Kidney capillary endothelial cell (primary cell): ENCODE measurements at places on chromosomes 16 and 17.

DNA sequence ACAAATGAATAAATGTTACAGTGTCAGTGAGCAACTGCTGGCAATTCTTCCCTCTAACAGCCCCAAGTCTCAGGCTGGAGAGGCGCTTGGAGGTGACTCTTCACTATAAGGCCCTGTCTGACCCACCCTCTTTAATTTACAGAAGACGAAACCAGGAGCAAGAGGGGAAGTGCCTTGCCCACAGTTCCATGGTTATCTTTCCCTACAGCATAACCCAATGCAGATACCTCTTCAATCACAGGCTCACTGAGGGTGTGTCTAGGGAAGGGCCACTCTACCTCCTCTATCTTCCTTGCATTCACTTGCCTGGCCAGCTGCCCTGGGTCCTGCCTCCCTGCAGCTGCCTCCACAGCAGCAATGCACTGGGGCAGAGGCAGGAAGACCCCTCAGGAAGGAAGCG lies 9.6 kb upstream of the N4BP1 start:
- no peak for DNase-seq

DNA sequence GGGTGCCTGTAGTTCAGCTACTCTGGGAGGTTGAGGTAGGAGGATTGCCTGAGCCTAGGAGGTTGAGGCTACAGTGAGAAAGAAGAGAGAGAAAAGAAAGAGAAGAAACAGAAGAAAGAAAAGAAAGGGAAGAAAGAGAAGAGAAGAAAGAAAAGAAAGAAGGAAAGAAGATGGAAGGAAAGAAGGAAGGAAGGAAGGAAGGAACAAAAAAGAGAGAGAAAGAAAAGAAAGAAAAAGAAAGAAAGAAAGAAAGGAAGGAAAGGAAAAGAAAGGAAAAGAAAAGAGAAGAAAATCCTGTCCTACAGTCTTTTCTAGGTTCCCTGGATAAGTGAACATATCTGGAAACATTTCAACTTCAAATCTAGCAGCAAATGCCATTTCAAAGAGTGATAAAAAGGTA lies 29.6 kb upstream of the PHLPP2 start:
- DNase-seq, result no peak

GRCh38 chr16:84277244-84277823 lies 17.3 kb upstream of the WFDC1 start:
- peak; percentile 59 for DNase-seq

GRCh38 chr16:88596483-88596882 lies 26.3 kb downstream of the ZC3H18 start:
- DNase-seq, result no peak

DNA sequence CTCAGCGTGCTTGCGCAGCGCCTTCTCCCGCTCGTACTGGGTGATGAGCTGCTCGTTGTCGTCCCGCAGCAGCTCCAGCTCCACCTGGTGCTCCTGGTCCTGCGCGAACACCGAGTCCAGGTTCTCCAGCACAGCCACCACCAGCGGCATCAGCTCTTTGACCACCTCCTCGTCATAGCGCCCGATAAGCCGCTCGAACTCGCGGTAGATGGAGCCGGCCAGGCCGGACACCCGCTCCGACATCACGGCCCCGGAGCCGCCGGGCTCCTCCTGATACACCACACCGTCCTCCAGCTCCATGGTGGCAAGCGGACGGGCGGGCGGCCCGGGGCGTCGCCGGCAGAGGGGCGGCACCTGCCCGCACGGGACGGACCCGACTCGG lies 320 bp downstream of the SPAG9 start:
- no peak for DNase-seq

GRCh38 chr16:6926762-6927161 lies 405.9 kb upstream of the RBFOX1 start:
- DNase-seq, result no peak

- peak; percentile 75 for DNase-seq
These were observed 1.4 kb downstream of the CENPX start for GRCh38 chr17:82021107-82021899.

DNA sequence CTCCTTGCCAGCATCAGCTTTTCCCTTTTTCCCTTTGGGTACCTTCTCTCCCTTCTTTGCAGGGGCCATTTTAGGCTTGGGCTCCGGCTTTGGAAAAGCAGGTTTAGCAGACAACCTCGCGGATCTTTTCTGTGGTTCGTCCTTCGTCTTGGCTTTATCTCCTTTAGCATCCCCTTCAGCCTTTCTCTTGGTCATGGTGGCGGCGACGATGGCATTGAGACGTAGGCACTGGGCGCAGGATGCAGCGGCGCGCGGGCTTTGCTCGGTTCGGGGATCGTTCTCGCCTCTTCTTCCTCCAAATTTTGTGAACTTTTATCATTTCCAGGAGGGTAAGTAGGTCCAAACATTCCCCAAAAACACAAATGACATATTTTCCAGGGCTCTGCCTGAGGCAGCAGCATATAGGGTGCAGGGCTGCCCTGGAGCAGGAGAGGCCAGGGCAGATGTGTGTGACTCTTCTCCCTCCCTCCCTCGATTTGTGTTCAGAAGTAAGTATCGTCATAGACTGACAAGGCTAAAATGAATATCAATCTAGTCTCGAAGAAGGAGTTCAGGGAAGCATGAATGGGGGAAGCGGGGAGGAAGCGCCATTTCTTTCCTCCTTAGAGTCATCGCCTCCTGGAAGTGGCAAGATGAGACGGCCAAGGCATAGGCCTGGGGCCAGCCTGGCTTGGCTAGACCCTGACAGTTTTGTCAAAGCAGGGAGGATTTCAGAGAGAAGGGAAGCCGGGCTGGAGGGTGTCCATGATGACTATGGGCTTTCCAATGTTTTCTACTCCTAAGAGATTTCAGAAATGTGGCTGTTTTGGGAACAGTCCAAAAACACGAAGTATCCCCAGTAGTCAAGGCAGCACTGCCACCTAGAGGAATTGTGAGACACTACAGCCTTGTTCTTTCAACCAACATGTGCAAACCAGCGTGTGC lies 13.2 kb downstream of the CHCT1 start:
- DNase-seq, result peak; percentile 78

DNA sequence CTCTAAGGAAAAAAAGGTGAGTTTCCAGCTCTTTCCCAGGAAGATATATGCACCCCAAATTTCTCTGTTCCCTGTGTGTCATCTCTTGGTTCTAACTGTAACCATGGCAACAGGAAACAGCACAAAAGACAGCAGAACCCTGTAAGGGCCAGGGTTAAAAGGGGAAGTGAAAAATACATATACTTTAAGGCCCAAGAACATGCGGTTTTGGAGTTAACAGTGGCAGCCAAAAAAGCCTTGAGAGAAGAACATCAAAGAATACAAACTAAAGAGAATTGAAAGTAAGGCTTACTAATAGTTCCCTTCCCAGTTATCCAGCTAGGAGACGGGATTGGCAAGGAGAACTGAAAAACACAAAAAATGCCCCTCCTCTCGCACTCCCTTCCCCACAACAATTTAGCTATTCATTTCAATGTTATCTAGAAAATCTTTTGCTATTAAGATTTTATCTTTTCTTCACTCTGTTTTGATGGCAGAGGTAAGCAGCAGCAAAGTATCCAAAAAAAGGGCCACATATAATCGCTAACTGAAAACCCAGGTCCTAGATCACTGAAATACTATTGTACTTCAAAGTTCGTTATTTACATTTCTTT lies 1.5 kb downstream of the SPOP start:
- DNase-seq, result peak; percentile 19

DNA sequence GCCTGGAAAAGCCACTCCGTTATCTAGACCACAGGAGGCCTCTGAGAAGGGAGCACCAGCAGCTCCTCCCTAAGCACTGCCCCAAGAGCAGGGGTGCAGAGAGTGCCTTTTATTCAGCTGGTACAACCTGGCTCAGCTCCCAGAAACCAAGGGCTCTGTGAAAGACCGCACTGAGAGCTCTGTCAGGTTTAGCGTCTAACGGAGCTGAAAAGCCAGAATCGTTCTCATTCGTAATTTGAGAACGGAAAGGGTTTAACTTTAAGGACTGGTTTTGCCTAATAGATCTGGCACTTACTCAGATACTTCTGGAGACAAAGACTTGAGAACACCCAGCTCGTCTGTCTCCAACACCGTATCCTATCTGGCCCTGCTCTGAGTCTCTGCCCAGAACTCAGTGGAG lies 13.5 kb downstream of the MPG start:
- DNase-seq, result no peak

DNA sequence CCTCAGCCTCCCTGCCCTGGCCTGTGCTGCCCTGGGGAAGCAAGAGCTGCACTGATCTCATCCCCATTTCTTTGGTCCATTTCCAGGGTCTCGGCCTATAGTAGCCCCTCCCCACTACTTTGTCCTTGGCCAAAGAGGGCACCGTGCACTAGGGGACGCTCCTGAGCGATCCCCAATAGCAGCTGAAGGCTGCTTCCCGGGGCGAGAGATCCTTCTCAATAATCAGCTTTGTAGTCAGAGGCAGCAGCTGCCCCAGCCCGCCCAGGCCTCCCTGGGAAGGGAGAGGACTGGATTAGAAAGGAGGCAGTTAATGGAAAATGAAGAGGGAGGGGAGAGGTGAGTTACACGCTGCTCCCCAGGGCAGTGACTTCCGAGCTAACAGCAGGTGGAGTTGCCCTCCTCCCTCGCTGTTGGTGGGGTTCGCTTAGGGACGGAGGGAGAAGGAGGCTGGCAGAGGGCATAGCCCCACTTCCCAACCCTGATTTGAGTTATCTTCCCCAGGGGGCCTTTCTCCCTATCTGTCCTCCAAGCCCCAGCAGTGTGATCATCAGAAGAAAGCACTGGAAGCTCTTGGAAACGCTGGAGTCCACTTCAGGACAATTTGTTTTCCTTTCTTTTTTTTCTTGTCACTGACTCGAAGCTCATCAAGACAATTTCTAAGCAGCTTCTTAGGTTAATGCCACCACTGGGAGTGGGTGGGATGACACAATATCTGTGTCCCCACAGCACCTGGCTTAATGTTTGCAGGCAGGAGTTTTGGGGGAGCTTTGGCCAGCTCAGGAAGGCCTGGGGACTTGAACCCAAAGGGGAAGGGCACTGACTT lies 2.6 kb downstream of the MXRA7 start:
- DNase-seq, result no peak

GRCh38 chr16:10961231-10961630 lies 16.9 kb downstream of the CLEC16A start:
- no peak for DNase-seq

DNA sequence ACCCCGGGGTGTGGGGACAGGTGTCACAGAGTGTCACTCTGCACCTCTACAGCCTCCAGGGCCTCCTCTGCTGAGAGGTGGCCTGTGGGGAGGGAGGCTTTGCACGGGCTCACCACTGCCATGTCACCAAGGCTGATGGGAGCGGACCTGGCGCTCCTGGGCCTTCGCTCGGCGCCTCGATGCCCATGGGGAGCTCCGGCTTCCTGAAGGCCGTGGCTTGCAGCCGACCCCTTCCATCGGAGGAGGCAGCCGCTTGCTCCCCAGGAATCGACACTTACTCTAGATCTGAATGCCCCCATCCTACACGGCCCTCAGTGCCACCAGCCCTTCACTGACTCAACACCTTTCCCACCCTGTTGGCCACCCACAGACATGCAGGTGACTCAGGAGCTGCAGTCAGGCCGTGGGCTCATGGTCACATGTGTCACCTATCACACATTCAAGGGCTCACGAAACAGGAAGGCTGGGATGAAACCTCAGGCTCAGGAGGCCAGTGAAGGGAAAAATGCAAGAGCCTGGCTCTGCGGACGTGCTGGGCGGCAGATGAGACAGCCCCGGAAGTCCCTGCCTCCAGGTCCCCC lies 11.9 kb downstream of the LGALS3BP start:
- no peak for DNase-seq

- DNase-seq, result no peak
These were observed 2.0 kb upstream of the GPR179 start for GRCh38 chr17:38345743-38346142.

DNA sequence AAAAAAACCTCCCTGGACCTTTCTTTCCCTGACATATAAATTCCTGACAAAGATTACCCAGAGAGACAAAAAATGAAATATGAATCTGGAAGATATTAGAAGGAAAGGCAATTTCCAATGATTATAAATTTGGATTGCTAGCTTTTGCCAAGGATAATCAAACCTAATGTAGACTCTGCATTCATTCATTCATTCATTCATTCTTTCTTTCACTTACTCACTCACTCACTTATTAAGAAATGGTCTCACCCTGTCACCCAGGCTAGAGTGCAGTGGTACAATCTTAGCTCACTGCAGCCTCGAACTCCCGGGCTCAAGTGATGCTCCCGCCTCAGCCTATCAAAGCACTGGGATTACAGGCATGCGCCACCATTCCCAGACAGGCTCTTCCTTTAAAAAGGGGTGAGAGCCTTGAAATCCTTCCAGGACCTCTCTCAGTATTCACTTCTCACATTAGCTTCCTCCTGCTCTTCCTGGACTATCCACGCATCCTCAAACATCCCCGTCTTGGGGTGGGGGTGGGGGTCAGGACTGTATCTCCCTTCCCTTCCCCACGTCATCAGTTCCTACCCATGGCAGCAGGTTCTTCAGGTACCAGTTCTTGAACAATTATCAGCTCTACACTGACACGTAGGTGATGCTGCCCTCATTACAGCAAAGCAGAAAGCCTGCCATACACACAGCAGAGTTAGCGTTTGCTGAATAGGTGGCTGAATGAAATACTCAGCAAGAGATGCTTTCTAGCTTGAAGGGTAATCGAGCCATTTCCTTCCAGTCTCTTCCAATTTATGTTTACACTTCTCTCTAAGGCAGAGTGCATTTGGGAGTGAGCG lies 19.8 kb downstream of the PRPSAP1 start:
- no peak for DNase-seq

DNA sequence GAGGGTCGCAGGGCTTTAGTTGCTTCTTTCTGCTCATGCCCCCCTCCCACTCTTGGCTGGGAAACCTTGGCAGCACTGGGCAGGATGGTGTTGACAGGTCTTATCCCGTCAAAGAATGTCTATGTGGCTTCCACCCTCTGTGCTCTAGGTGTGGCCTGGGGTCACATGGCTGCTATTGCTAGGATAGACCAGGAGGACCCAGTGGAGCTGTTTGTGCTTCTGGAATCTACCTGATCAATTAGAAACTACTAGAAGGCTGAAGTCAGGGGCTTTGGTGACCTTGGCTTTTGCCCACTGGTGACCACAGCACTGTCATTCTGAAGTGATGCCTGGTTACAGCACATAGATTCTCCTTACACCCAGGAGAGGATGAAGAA lies 105.8 kb downstream of the CMIP start:
- no peak for DNase-seq

- no peak for DNase-seq
These were observed 43.8 kb downstream of the TBCD start for GRCh38 chr17:82795615-82796014.

DNA sequence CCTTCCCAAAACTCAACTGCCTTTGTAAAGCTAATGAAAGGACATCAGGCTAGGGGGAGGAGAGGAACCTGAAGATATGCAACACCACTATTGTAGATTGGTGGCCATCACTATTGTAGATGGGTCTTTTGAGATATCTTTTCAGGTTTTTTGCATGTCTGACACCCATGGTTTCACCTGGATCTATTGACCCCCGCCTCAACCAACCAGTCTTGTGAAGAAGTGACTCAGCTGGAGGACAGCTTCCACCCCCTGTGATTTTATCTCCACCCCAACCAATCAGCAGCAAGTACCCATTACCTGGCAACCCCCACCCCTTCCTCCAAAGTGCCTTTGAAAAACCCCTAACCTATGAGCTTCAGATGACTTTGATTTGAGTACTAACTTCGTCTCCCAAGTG lies 382.6 kb upstream of the GOT2 start:
- no peak for DNase-seq

GRCh38 chr17:11240841-11241610 lies at the start of gene SHISA6:
TSS of gene SHISA6 (plus strand) at chr17:11241213.
- no peak for DNase-seq
